ENCODE measurements at places on chromosomes 6 and 20.

- no peak for DNase-seq
Measured at GRCh38 chr6:7311176-7311575, 1.8 kb downstream of the SSR1 start.

DNA sequence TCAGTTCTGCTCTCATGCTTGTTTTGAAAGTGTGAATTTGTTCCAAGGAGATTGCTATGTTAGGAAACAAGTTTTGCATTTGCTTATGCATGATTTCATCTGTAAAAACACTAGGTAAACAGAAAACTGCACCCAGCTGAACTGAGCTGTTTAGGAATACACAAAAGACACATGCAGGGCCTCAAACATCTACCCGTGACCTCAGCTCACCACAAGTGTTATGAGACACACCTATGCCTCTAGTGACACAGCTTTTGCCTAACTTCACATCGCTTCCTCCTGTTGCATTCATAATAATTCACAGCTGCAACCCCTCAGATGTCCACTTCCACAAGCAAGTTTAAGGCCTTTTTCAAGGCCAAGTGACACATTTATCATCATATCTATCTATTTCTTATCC is 98.0 kb upstream of the SLC24A3 start:
- no peak for DNase-seq

DNA sequence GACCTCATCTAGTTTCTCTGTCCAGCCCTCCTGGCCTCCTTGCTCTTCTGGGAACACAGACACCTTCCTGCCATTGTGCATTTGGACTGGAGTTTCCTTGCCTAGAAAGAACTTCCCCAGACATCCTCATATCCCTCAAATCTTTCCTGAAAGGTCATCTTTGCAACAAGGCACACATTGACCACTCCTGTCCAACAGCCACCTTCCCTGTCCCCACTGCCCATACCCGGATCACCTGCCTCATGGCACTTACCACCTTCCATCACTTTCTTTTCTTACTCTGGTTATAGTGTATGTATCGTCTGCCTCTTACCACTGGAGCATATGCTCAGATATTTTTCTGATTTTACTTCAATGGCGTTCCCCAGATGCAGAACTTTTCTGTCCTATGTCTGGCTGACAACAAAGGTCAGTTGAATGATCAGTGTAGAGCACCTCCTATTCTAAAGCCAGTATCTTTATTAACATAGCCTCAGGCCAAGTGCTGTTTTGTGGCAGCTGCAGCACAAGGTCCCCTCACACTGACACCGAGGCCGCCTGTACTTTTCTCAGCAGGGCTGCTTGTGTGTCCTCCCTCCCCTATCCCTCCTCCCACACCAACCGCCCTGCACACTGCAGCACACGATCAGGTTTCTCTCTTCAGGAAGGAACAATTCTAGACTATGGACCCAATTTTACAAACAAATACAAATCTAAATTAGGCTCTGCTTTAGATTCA is 4.1 kb downstream of the HLA-C start:
- DNase-seq = no peak

- DNase-seq = no peak
Measured at GRCh38 chr6:41222045-41222444, 6.1 kb upstream of the TREML4 start.

- DNase-seq = no peak
Measured at GRCh38 chr6:74510878-74511277, 695.0 kb downstream of the COL12A1 start.

GRCh38 chr6:37904590-37904989 is 85.1 kb downstream of the ZFAND3 start:
- no peak for DNase-seq

GRCh38 chr6:39882531-39882899 is 51.7 kb downstream of the MOCS1 start:
- DNase-seq = peak; percentile 99

GRCh38 chr20:63357921-63358905 is 2.9 kb downstream of the CHRNA4 start:
- no peak for DNase-seq

DNA sequence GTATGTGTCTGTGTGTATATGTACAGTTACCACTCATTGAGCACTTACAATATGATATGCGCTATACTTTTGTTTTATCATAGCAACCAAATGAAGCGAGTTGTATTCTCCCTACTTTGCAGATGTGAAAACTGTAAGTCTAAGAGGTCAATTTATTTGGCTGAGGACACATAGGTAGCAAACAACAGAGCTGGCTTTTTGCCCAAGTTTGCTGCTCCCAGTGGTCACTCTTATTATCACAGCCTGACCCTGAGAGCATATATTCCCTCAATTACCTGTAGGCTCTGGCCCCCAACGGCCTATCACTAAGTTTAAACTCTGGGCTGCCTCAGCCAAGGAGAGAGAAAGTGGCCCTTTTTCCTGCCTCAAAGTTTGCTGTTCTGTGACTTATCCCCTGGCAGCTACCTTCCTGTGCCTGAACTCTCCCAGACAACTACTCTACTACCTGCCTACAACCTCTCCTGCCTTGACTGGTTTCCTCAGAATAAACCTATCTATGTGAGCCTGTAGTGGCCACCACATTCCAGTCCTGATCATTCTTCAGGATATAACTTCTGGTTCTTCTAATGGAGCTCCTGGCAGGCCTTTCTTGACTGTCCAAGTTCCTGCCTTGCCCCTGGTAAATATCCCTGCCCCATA is 221.8 kb downstream of the FRK start:
- DNase-seq = no peak

DNA sequence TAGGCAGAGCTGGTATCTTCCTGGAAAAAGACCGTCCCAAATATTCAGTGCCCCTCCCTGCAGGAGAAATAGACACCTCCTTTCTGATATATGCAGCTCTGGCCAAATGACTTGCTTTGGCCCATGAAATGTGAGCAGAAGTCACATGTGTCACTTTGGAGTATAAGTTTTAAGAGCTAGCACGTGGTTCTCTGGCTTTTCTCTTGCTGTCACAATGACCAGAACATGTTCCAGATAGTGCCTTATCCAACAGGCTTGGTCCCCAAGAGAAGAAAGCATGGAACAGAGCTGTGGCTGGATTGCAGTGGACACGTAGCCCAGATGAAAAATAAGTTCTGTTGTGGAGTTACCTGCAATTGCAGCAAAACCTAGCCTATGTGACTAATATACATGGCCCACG is 40.4 kb downstream of the UNC5CL start:
- DNase-seq = no peak

DNA sequence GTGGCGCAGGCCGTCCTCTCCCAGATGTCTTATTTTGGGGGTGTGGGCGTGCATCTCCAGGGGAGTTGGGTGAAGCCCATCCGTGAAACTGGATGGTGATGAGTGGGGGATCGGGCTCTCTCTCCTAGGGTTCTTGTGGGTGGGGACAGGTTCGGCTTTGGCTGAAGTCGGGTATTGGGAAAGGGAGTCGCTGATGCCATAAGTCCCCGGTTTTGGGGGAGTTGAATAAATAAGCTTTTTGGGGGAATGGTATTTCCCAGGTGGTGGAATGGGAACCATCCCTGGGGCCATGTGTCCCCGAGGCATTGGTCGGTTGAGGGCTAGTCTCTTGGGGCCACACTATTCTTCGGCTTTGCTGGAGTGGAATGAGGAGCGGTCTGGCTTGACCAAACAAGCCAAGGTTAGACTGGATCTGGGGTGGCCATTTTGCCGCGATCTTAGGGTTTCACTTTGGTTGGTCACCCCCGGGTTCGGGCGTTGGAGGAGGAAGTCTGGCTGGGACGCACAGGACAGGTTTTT is 481 bp downstream of the ZNF133 start:
- DNase-seq = no peak

DNA sequence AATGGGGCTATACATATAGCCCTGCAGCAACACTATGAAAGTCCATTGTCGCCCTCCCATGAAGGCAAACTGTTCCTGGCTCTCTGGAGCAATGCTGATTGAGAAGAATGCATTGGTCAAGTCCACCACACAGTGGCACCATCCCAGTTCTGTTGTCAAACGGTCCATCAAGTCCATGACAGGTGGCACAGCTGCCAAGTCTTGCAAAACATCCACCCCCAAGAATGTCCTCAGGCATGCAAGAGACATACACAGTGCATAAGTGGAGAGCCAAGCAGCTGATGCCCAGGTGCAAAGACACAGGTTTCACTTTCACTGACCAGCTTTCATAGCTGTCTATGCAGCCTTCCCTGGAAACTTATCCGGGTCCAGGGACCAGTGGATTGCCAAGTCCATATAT is 17.5 kb downstream of the ZNF391 start:
- no peak for DNase-seq

DNA sequence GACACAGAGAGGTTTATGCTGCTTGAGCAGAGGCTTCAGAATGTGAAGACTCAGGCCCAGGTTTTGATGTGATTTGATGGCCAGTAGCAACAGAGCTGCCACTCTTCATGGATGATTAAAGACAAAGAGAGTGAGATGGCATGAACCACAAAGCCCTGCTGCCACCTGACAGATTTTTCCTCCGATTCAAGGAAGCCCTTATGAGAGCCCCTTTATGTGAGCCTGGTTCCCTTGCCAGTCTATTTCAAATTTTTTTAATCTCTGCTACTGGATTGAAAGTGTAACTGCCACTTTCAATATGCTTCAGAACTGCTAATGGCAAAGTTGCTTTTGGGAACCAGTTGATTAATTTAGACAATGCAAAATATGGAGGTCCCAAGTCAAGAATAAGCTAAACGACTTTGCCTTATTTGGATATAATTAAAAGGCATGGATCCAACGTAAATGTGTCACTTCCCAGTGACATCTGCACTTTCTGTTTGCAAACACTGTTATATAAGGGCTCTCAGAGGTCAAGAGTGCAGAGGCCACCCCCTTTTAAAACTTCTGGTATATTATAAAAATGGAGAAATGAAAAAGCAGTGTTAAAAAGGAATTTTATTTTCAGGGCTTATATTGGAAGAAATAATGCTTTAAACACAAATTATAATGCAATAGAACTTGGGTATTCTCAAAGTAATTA is 238.9 kb upstream of the FLRT3 start:
- DNase-seq = no peak

- DNase-seq = no peak
Measured at GRCh38 chr6:169858935-169859351, 107.5 kb downstream of the ERMARD start.

- no peak for DNase-seq
Measured at GRCh38 chr20:10652660-10653261, 21.0 kb downstream of the JAG1 start.

GRCh38 chr6:7283676-7284075 is 29.3 kb downstream of the SSR1 start:
- no peak for DNase-seq

DNA sequence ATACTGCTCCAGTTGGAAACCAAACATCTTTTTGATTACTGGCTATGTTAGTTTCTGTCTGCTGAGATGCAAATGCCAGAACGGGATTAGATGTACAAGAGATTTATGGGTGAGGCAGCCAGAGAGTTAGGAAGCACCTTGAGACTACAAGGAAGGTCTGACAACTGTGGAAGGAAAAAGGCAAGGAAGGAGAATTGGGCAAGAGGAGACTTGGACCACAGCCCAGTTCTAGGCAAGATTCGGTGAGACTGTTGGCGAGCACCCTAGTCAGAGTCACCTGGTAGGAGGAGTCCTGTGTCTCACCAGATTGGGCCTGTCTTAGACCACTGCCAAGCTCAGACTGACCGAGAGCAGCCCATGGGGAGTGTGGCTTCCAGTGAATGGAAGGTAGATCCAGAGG is 91.8 kb upstream of the F13A1 start:
- DNase-seq = no peak

DNA sequence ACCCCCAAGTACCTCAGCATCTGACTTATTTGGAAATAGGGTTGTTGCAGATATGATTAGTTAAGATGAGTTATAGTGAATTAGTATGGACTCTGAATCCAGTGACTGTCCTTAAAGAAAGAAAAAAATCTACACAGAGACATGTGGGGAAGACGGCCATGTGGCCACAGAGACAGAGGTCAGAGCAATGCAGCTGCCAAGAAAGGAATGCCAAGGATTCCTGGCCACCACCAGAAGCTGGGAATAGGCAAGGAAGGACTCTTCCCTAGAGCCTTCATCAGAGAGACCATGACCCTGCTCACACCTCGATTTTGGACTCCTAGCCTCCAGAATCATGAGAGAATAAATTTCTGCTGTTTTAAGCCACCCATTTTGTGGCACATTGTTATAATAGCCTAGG is 81.8 kb downstream of the FYN start:
- no peak for DNase-seq

GRCh38 chr6:63476302-63476701 is 96.0 kb upstream of the LOC128125822 start:
- no peak for DNase-seq

- no peak for DNase-seq
Measured at GRCh38 chr6:37232430-37233017, 25.0 kb upstream of the TBC1D22B start.

GRCh38 chr6:86203044-86203443 is 560.4 kb upstream of the SYNCRIP start:
- no peak for DNase-seq

GRCh38 chr20:58479726-58480440 is 35.3 kb downstream of the APCDD1L start:
- DNase-seq = no peak

GRCh38 chr6:4313044-4313686 is 177.8 kb upstream of the ECI2 start:
- peak; percentile 88 for DNase-seq

DNA sequence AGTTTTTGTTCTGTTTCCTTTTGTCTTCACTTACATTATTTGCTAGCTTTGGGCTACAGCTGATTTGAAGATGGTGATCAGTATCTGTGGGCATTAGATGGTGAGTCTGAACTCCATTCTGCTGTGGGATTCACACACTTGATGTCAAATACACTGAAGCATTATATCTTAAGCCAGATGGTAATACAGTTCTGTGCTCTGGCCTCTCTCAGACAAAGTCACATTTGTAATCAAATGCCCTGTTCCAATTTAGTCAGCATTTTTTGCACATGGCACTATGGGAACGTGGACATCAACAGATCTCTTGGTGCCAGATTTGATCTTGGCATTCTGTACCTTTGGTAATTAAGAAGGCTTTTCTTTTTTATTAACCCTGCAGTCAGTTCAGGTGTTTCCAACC is 56.0 kb downstream of the SASH1 start:
- DNase-seq = no peak

DNA sequence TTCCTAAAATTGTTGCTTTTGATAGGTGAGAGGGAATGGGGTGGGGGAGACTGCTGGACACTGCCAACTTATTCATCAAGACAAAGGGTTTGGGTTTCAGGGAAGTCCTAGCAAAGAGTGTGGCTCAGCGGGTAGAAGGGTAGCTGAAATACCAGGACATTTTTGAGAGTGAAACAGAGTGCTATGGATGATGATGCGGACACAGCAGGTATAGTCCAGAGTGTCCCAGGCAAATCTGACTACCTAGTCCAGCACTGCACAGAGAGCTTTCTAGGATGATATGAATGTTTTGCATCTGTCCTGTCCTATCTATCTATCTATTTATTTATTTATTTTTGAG is 154.3 kb downstream of the BCAS1 start:
- DNase-seq = no peak

GRCh38 chr6:72861935-72862432 is 240.1 kb downstream of the KCNQ5 start:
- no peak for DNase-seq

- DNase-seq = no peak
Measured at GRCh38 chr6:91886183-91886795, 1299.4 kb upstream of the MAP3K7 start.

GRCh38 chr6:157556671-157557430 is 175.9 kb downstream of the ZDHHC14 start:
- DNase-seq = no peak
